ENCODE measurements at places on chromosomes 16 and 17.

GRCh38 chr17:47949946-47950345 is 7.7 kb downstream of the PRR15L start:
- DNase-seq = no peak

- no peak for DNase-seq
These were observed 82.9 kb upstream of the FOXF1 start for GRCh38 chr16:86427433-86427851.

- DNase-seq = no peak
These were observed 1.2 kb downstream of the JPT1 start for GRCh38 chr17:75152922-75153779.

DNA sequence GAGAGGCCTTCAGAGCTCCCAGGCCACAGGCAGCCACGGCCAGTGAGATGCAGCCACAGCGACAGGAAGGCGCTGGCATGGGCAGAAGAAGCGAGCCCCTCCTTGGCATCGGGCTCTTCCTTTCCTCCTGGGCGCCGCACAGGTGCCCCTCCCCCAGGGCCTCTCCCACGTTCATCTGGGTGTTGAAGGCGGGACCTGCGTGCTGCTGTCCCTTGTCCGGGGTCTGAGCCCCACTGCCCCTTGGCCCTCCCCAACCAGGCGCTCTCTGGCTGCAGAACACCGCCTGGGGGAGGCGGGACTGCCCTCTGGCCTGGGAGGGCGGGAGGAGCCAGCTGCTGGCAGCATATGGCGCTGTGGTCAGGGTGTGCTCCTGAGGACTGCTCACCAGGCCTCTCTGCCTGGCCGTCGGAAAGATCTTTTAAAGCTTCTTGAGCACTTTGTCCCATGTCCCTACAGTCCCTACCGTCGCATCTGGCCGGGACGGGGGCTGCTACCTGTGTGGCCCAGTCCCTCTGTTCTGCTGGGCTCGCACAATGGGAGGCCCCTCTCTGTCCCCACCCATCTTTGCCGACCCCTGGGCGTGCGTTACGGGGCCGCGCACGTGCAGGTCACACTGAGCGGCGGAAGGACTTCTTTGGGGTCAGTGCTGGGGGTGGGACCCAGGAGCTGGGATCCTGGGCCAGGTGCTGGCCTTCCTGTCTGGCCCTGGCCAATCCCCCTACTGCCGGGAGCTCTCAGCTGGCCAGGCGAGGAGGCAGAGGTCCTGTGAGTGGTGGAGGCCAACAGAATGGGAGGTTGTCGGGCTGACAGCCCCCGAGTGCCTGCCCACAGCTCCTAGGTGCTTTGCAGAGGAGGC is 1.7 kb downstream of the SLC25A10 start:
- DNase-seq = no peak
